ENCODE measurements at places on chromosomes 2 and 18.
A peak's percentile ranks its signal among the peaks of the same experiment; 100 is the strongest.

DNA sequence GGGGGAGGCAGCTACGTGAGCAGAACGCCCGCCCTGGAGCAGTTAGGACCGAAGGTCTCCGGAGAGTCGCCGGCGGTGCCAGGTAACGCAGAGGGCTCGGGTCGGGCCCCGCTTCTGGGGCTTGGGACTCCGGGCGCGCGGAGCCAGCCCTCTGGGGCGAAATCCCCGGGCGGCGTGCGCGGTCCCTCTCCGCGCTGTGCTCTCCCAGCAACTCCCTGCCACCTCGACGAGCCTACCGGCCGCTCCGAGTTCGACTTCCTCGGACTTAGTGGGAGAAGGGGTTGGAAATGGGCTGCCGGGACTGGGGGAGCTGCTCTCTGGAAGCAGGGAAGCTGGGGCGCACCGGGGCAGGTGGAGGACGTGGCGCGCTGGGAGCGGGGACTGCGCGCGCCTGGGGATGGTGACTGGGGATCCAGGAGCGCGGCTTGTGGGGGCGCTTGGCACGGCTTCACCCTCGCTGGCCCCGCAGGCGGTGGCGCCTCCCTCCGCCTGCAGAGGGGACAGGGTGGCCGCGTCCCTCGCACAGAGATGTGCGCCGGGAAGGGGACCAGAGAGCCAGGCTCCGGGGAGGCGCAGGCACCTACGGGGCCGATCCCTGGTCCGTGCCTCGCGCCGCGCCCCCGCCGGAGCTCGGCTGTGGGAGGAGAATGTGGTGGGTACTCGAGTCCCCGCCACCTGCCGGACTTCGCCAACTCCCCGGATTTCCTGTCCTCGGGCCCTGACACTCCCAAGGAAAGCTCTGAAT lies 688 bp downstream of the CDH20 start:
- no peak overlapping the region for H3K27ac ChIP-seq
- H3K4me1 ChIP-seq = peaks cover 36% of the 10 kb centered on the region
- H3K4me3 ChIP-seq = peak overlapping the region; percentile 89
- H3K36me3 ChIP-seq = no peaks in the 10 kb centered on the region

DNA sequence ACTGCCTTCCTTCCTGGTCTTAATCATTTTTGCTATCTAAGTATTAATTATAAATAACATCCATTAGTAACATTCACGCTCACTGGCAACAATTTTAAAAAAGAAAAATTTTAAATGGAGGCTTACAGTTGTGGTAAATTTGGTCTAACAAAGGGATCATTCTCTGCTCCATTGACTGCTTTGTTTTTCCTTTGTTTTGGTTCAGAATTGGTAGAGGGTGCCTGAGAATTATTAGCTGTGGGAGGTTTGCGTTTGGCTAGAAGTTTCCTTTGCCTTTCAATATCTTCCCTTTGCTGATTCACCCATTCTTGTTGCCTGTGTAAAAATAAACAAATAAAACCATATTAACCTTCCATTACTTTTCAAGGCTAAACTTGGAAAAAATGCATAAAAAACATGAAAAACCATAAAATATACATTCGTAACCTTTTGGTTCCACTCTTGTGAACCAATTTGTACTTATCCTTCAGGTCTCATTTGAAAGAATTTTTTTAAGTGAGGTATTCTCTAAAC lies 114.6 kb downstream of the TLK1 start:
- H3K27me3 ChIP-seq = no peaks in the 10 kb centered on the region
- H3K27ac ChIP-seq = no peak overlapping the region
- no peak for DNase-seq
- H3K4me3 ChIP-seq = no peak overlapping the region
- peaks cover 61% of the 10 kb centered on the region for H3K36me3 ChIP-seq

DNA sequence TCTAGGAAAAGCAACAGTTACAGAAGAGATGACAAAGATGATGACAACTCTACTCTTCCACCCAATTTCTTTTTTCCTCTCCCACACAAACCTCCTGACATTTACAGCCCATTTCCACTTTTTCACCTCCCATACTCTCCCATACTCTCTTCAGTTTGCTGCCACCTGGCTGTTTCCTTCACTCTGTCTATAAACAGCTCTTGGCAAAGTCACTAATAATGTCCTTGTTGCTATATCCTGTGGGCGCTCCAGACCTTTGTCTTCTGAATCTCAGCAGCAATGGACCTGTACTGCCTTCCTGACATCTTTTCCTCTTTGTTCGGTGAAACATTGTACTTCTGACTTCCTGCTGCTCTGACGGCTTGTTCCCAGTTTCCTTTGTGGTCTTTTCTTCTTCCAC lies 60.7 kb upstream of the CAVIN2 start:
- no peak overlapping the region for H3K4me3 ChIP-seq
- H3K27me3 ChIP-seq = peaks cover 2% of the 10 kb centered on the region
- no peak for DNase-seq

- H3K36me3 ChIP-seq = no peaks in the 10 kb centered on the region
- DNase-seq = no peak
- no peak overlapping the region for H3K27ac ChIP-seq
Measured at GRCh38 chr2:55054106-55054875, 4.0 kb upstream of the RTN4 start.

DNA sequence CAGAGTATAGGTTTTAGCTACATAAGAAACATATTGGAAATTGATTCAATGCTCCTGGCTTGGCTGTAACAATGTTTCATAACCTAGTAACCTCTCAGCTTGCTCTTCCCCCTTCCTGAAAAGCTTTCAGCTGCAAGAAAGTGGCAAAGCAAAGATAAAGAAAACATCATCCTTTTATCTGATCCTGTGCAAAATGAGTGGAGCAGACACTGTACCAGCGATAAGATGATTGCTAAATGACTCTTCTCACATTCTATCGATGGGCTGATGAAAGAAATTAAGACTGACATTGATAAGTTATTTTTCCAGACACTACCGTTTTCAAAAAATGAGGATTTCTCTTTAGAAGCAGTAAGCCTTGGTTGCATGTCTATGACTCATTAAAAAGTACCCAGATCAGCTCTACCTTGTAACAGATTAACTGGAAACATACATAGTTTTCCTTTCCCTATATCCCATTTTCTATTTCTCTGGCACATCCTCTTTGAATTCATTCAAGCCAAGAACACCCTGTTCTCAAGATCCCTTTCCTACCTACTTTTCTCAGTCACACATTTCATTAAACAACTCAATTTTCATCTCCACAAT lies 87.1 kb upstream of the LYPD1 start:
- H3K27ac ChIP-seq = peak overlapping the region; percentile 7
- peaks cover 49% of the 10 kb centered on the region for H3K4me1 ChIP-seq
- no peak for DNase-seq
- peaks cover 7% of the 10 kb centered on the region for H3K36me3 ChIP-seq

DNA sequence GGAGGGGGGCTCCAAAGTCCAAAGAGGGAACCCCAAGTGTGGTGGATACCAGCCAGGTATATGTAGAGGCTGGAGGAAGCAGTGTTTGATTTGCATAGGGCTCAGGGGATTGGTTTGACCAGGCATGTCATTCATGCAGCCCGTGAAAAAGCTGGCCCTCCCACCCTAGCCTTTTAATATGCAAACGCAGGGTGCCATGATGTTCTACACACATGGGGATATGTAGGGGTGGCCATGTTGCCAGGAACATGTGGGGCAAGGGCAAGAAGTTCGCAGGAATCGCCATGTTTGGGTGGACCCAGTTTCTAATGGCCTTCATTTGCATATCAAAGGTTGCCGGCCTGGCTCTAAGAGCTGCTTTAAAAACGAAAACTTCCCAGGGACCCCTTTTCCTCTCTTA lies 33.6 kb downstream of the B3GNT7 start:
- no peak overlapping the region for H3K4me3 ChIP-seq
- H3K36me3 ChIP-seq = no peaks in the 10 kb centered on the region
- DNase-seq = no peak
- H3K4me1 ChIP-seq = peaks cover 12% of the 10 kb centered on the region
- H3K27ac ChIP-seq = no peak overlapping the region

DNA sequence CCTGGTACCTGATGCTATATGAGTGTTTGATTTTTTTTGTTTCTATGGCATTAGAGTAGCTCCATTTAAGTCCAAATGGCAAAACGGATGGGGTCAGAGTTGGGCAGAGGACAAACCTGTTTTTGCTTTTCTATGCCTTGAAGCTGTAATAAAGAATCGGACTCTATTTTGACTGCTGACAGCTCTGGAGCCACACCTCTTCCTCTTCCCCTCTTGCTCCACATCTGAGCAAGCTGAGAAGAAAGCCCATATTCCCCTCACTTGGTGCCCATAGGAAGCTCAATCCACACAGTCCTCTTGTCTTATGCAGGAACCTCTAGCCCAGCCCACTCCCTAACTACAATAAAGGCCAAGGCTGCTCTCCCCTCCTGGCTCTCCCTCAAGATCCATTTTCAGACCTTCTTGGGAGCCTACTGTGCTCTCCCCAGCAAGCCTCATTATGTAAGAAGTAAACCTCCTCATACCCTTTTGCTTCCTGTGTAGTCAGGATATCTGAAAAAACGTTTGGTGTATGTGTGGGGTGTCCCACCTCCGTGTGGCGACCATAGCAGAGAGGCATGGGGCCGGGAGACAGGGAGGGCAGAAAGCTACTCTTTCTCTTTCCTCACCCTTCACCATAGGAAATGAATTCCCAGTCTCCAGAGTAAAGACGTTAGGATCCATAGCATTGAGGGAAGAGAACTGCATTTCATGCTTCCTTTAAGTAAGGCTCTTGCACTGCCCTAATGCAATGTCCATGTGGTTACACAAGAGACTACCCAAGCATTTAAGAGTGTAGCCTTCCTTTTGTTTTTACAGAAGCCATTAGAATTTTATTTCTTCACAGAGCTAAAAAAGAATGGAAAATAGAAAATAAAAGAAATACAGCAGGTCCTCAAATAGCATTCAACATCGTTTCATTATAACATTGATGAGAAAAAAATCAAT lies 41.9 kb upstream of the RAPGEF4 start:
- no peaks in the 10 kb centered on the region for H3K27me3 ChIP-seq
- H3K4me3 ChIP-seq = no peak overlapping the region
- no peak for DNase-seq
- H3K36me3 ChIP-seq = peaks cover 14% of the 10 kb centered on the region

- H3K4me1 ChIP-seq = no peaks in the 10 kb centered on the region
- no peak overlapping the region for H3K27ac ChIP-seq
- peaks cover 6% of the 10 kb centered on the region for H3K36me3 ChIP-seq
- no peaks in the 10 kb centered on the region for H3K27me3 ChIP-seq
- DNase-seq = no peak
Measured at GRCh38 chr2:44524347-44524926, 162.7 kb downstream of the CAMKMT start.

- no peak overlapping the region for H3K4me3 ChIP-seq
- H3K27ac ChIP-seq = no peak overlapping the region
Measured at GRCh38 chr18:49745045-49746014, 68.0 kb downstream of the ACAA2 start.

GRCh38 chr2:230246206-230246605 lies 20.7 kb downstream of the SP140 start:
- H3K27me3 ChIP-seq = peaks cover 18% of the 10 kb centered on the region
- no peaks in the 10 kb centered on the region for H3K36me3 ChIP-seq
- no peak overlapping the region for H3K27ac ChIP-seq
- no peak overlapping the region for H3K4me3 ChIP-seq
- no peak for DNase-seq
- H3K4me1 ChIP-seq = no peaks in the 10 kb centered on the region

- peaks cover 10% of the 10 kb centered on the region for H3K4me1 ChIP-seq
- H3K27ac ChIP-seq = no peak overlapping the region
- no peak overlapping the region for H3K4me3 ChIP-seq
- peaks cover 3% of the 10 kb centered on the region for H3K27me3 ChIP-seq
- H3K36me3 ChIP-seq = peaks cover 64% of the 10 kb centered on the region
- DNase-seq = no peak
Measured at GRCh38 chr2:168545439-168546082, 89.5 kb downstream of the CERS6 start.

DNA sequence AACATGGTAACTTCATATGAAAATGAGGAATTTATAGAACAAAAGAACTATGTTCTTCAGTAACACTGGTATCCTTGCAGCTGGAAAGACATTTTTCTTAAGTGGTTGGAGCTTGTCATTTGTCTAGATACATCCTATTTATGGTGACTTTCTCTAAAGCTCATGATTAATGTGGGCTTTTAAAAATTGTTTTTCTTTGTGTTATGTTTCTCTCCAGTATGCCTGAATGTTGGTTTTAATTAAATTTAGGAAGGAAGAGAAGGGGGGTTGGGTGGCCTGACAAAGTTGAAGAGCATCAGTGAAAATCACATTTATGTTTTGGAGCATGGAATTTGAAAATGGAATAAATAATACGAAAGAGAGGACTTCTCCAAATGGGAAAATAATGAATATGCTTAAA lies 457.1 kb upstream of the ETAA1 start:
- H3K27me3 ChIP-seq = no peaks in the 10 kb centered on the region
- no peak overlapping the region for H3K27ac ChIP-seq
- peaks cover 26% of the 10 kb centered on the region for H3K4me1 ChIP-seq
- H3K4me3 ChIP-seq = no peak overlapping the region
- no peaks in the 10 kb centered on the region for H3K36me3 ChIP-seq
- no peak for DNase-seq

DNA sequence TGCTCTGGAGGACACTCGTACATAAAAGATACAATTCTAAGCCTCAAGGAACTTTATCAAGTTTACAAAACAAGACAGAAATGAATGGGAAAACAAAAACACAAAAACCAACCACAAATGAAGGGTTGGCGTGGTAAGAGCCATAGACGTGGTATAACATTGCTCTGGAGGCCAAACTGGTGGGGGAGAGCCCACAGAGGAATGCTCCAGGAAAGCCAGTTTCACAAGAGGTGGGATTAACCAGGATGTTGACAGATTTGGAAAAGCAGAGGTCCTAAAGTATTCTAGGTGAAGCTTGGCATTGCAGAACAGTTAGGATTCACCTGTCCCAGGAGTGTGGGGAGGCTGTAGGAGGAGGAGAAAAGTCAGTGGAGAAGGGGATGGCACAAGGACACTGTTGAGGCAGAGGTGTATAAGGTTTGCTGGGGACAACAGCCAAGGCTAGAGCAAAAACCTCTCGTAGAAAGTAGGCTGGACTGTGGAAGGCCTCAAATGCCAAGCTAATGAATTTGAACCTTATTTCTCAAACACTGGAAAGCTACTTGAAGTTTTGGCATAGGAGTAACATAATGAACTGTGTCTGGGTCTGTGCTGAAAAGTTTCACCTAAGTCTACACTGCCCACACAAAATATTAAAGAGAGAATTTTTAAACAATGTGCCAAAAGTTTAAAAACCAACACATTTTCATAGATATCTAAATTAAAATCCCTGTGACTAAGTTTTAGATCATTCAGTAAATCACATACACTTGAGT lies 135.1 kb downstream of the THADA start:
- no peak for DNase-seq
- H3K36me3 ChIP-seq = peaks cover 1% of the 10 kb centered on the region
- H3K4me1 ChIP-seq = peaks cover 45% of the 10 kb centered on the region
- H3K4me3 ChIP-seq = no peak overlapping the region

Measured in nephron progenitor cell (in vitro differentiated cells).